ENCODE measurements at places on chromosomes 4 and X.
A peak's percentile ranks its signal among the peaks of the same experiment; 100 is the strongest.

- DNase-seq: no peak
Observed at GRCh38 chr4:166229799-166230198, 356.8 kb downstream of the TLL1 start.

- no peak for DNase-seq
Observed at GRCh38 chr4:97691111-97691605, 452.1 kb downstream of the STPG2 start.

DNA sequence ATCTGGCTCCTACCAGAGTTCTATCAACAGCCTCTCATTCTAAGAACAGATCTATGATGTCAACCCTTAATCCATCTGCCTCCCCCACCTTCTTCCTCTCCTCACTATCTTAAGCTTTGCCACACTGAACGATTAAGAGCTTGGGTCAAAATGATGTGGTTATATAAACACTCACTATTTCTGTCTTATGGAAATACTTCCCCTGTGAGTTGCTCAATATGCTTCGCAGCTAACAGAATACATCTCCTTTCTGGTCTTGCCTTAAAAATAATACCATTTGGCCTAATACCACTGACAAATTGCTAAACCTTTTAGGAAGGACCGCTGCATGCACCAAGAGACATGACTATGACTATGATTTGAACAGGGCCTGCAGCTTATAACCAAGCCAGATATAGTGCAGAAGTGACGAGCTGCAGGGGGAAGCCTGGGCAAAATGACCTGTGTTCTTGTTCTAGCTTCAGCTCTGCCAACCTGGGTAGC lies 130.9 kb downstream of the RNF150 start:
- no peak for DNase-seq

DNA sequence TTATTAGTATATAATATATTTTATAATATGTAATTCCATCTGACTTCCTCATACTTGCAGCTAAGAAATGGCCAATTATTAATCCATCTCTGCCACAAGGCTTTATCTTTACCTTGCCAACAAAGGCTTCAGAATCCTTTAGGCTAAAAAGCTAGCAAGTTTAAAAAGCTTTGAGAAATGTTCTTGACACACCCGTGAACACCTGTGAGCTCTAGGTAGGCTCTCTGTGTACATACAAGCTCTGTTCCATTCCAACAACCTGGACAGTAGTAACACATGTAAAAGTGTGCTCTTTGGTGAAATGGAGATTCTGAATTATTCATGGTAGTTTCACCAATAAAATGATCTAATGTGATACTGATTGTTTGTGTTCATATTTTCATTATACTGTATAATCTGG lies 49.7 kb upstream of the USP9X start:
- DNase-seq: no peak

GRCh38 chr4:154478128-154478527 lies 13.5 kb downstream of the DCHS2 start:
- DNase-seq: no peak

DNA sequence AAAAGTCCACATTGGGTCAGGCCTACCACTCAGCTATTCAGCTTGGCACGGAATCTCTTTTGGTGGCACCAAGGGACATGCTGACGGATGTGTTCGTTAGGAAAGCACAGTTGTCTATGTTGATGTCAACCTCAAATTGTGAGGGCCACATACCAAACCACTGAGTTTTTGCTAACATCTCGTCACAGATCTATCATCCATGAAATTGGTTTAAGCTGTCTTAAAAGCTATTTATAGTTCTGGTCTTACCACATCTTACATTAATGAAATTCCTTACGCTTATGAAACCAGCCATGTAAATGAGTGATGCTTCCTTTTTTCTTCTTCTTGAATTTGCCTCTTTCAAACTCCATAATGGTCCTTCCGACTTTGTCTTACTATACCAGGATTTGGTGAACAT lies 101.5 kb downstream of the MGST2 start:
- DNase-seq: no peak

GRCh38 chrX:39826813-39827543 lies 270.8 kb downstream of the BCOR start:
- no peak for DNase-seq

DNA sequence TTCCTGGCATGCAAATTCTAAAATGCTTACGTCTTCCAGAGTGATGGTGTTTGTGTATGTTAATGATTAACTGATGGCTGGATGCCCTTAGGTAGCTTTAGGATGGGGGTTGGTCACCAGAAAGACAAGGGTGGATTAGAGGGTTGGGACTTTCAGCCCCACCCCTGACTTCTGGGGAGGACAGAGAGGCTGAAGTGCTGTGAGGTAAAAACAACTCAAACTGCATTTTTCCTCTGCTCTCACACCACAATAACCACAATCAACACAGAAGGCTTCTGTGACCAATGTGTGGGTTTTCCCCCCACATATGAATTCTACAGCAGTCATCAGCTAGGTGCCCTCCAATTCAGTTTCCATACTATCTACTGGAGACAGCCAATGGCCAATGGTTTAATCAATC lies 18.7 kb upstream of the DDIT4L start:
- DNase-seq: no peak

GRCh38 chr4:1022051-1022738 lies 10.8 kb downstream of the FGFRL1 start:
- no peak for DNase-seq

GRCh38 chr4:177596035-177596434 lies 153.8 kb upstream of the AGA start:
- DNase-seq: peak; percentile 77

GRCh38 chr4:8861576-8862295 lies 9.9 kb downstream of the HMX1 start:
- DNase-seq: no peak

GRCh38 chr4:101018836-101019235 lies 328.5 kb downstream of the PPP3CA start:
- DNase-seq: no peak

- no peak for DNase-seq
Observed at GRCh38 chr4:78756137-78756536, 20.0 kb upstream of the BMP2K start.

GRCh38 chrX:134338527-134338926 lies 101.5 kb downstream of the CCDC160 start:
- no peak for DNase-seq

All from AG08396 (cell line).